Osteocyte (in vitro differentiated cells): ENCODE measurements at places on chromosomes 6 and 20.

- DNase-seq = no peak
These were observed 124.3 kb downstream of the SCML4 start for GRCh38 chr6:107699697-107700325.

DNA sequence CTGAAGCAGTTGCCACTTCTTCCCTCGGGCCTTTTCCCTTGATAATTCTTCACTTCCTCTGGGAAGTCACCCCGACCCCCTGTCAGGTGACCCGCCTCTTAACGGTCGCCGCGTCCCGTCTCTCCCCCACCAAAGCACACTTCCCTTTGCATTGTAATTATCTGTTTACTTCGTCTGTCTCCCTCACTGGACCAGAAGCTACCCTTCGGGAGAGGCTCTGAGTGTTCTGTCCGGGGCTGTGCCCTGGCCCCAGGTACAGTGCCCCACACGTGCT lies 771 bp upstream of the SNAI1 start:
- DNase-seq = no peak

DNA sequence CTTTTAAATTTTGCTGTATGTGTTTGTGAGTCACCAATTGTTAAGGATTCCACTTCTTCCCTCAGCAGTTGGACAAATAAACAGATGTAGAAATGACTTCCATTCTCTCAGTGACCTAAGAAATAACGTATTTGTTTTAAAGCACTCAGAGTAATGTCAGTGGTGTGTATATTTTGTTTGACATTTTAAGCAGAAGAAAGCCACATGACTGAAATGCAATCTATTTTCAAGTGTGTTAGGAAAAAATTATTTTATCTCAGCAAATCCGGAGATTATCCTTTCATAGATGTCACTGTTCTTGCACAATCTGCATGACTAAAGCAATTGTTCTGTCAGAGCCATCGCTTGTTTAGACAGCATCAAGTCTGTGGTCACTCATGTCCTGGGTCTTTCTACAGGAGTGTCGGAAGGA lies 77.1 kb downstream of the JAG1 start:
- DNase-seq = no peak

GRCh38 chr20:51339721-51340450 lies 202.6 kb downstream of the NFATC2 start:
- no peak for DNase-seq

GRCh38 chr6:1775441-1775840 lies 165.7 kb downstream of the FOXC1 start:
- DNase-seq = no peak

DNA sequence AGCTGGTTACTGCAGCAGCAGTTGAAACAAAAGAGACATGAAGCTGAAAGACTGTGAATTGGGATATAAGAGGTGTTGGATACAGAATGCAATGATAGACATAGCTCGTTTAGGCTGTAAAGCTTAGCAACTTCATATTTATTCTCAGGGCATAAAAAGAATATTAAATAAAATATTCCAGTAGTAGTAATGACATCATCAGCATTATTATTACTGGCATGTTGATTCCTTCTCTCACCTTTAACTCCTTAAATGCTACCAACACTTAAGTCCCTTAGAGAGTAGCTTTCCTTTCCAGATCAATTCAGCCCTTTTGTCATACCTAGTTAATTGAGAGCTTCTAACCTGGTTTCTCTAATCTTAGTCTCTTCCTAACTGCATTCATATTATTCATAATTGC lies 81.4 kb upstream of the STXBP5 start:
- no peak for DNase-seq

DNA sequence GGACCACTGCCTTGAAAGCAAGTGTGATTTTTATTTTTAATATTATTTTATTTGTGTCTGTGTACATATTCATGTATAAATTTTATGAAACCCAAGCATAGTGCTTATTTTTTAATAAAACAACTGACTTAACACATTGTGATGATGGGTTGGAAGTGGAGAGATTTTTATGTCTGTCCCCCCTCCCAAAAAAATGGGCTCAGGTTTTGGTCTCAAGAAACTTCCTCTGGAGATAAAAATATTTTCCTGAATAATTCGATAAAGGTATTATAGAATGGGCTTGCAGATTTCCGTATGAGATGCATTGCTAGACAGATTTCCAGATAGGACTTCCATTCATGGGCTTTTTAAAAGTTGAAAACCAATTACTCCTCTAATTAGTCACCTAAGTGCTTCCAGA lies 2.7 kb downstream of the FOXQ1 start:
- DNase-seq = no peak

GRCh38 chr6:15358579-15359327 lies 112.9 kb downstream of the JARID2 start:
- DNase-seq = no peak

DNA sequence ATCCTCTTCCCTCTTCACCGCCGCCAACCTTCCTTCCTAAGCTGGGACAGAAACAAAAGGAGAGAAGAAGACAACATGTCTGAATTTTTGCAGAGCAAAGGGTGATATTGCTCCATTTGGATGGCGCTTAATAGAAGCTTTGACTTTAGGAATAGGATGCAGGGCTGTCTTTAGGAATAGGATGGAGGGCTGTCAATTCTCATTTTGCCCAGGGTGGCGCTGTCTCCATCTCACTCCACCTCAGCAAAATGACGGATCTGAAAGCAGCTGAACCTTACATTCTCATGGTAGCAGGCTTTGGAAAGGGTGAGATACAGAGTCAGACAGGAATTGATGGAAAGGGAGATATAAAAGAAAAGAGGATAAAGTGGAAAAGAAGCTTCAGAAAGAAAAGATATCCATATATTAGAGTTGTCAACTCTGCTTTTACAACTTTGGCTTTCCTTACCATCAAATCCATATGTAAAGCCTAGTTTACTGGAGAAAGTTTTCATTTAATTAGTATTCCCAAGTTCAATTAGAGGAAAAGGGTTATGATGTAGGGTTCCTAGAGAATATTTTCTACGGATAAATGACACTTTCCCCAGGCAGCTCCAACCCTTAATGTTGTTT lies 2.4 kb downstream of the MTCL3 start:
- no peak for DNase-seq

DNA sequence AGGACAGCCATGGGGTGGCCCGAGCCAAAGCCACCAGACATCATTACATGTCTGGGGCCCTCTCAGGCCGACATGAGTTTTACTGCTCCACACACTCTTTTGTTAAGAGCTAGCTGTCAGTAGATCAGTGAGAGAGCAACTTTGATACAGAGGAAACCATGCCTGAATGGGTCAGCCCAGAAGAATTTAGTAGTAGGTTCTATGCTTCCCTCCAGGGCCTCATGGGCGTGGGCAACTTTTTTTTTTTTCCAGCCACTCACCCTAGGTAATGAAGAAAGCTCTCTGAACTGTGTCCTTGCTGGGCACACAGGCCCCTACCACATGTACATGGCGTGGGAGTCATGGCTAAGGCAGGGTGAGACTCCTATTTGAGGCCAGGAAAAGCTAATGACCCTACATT lies 38.8 kb downstream of the HLA-F start:
- peak; percentile 78 for DNase-seq
